ENCODE measurements at places on chromosomes 11 and 22. TPM values are rescaled to one million over a fixed set of nuclear protein-coding genes. Genes with fewer than 3 reads are reported as not detected.

Gene TCF20
- total RNA-seq, result 43.4 TPM

Gene SESN3
- total RNA-seq, result 7.6 TPM

Gene POU2F3
- not detected for total RNA-seq

Gene ACRV1
- not detected for total RNA-seq

Gene SNX32
- 0.13 TPM for total RNA-seq

Gene CCDC89
- total RNA-seq, result not detected

Gene PRODH
- not detected for total RNA-seq

Gene SCUBE1
- total RNA-seq, result not detected

Gene DEPDC7
- total RNA-seq, result 0.66 TPM

Gene MFRP
- total RNA-seq, result not detected

Gene CST6
- total RNA-seq, result 0.53 TPM

Gene SFI1
- total RNA-seq, result 27.4 TPM

Gene TYR
- not detected for total RNA-seq

Gene MYO7A
- total RNA-seq, result 0.27 TPM

Gene SOX10
- not detected for total RNA-seq

All from thoracic aorta endothelial cell (primary cell).